Bone marrow (tissue), 2 donors: ENCODE measurements at places on chromosomes 3 and 15.

DNA sequence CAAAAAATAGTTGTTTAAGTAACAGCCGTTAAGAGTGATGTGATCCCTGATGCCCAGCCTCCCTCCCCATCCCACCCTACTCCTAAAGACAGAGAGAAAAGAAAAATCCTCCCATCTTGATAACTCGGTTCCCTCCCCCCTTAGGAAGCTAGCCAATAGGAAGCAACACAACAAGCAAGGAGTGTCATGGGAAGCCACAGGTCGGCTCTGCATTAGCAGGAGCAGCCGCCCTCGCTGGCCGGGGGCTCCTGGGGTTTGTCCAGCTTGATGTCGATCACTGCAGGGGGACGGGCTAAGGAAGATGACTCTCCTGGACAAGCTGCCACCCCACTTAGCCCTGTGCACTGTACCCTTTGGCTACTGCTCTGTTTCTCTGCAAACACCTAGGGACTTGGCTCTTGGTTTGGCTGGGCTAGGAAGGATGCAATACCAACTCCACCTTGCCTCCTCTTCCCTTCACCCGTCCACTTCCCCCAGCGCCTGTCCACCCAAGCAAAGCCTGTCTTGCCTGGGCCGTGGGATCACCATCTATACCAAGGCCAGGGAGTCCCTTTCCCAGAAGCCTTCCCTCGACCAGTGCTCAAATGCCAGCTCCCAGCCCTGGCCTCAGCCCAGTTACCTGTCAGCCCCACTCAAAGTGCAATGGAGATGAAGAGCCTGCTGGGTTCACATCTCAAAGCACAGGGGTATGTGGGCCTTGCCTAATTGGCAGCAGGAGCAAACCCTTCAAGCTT is 23.1 kb downstream of the SRPRB start:
- no peak for DNase-seq

- no peak for DNase-seq
These were observed 406.2 kb downstream of the RBMS3 start for GRCh38 chr3:29686889-29687592.

DNA sequence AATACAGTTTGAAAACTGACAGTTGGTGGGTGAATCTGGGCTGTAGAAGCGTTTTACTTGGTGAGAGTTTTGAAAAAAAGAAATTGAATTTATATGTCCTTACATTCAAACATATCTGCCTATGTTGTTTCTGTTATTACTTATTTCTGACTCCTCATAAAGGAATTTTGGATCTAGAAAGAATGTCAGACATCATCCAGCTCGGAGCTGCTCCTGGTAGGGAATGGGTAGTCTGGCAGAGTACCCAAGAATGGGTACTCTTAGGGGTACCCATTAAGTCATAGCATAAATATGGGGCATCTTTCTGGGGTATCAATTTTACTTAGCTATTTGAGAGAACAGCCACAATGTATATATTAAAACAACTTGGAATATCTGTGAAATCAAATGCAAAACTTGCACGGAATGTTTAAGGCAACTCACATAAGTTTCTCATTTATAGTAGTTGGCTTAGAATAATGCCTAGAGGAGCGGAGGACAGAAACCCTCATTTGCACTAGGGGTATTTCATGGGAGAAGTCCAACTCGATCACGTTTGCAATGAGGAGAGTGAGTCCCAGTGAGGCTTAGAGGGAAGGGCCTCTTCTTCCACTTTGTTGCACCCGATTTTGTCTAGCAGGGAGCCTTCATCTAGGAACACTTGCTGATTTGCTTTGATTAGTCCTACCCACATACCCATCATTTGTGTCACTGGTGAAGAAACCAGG is 2.4 kb upstream of the LARP6 start:
- DNase-seq, result no peak

- no peak for DNase-seq
These were observed 15.3 kb upstream of the CACNA1D start for GRCh38 chr3:53478921-53479664.

DNA sequence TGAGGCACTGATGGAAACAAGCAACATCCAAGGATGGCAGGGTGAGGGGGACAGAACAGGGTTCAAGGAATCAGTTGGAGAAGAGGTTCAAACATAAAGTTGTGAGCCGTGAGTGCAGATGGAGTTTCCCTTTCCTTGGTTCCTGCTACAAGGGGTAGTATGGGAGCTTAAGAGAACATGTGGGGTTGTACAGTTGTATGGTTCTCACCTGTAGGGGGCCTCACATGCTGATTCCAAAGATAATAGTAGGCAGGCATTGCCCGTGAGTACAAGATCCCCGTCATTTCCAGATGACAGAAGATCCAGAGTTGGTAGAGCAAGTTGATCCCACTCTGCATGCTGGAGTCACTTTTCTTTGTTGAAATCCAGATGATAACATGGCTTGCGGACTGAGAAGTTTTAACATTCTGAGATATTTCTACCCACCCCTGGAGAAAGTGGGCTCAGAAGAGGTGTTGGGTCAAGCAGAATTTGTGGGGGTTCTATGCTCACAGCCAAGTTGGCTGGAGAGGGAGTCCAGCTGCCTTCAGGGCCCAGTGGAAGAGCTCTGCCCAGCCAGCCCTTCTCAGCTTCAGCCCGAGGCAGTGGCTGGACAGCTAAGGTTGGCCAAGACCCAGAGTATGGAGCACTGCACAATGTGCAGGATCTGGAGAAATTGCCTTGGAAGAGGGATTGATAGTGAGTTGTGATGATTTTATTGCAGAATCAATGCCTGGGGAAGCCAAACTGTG is 141.8 kb downstream of the THSD4 start:
- DNase-seq, result no peak

GRCh38 chr15:89395996-89396395 is 61.4 kb upstream of the POLG start:
- peak; percentile 35 for DNase-seq

DNA sequence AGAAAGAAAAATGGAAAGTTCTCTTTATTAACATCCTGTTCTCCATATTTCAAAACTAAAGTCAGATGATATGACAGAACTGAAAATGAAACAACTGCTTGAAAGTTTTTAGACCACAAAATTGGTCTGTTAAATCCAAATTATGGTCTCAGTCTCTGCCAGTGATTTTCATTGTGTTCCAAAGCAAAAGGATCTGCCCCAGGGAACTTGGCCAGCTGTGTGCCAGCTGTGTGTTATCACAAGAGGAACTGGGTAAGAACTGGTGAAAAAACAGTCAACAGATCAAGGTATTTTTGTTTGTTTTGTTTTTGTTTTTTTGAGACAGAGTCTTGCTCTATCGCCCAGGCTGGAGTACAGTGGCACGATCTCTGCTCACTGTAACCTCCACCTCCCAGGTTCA is 323.3 kb downstream of the CTNNB1 start:
- no peak for DNase-seq

DNA sequence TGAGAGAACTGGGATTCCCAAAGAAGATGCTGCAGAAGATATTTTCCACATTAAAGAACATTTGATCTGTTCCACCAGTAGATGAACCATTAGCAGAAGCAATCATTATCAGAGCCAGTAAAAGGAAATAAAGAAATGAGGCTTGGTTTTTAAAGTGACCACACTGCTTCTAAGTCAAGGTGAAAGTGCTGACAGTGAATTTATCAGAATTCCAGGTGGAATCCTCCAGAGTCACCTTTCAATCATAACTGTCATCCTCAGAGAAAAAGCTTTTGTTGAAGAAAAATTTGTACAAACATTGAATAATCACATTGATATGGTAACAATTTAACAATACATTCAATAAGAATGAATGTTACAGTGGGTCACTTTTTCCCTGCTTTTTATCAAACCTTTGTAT is 99.8 kb downstream of the GREM1 start:
- DNase-seq, result no peak

DNA sequence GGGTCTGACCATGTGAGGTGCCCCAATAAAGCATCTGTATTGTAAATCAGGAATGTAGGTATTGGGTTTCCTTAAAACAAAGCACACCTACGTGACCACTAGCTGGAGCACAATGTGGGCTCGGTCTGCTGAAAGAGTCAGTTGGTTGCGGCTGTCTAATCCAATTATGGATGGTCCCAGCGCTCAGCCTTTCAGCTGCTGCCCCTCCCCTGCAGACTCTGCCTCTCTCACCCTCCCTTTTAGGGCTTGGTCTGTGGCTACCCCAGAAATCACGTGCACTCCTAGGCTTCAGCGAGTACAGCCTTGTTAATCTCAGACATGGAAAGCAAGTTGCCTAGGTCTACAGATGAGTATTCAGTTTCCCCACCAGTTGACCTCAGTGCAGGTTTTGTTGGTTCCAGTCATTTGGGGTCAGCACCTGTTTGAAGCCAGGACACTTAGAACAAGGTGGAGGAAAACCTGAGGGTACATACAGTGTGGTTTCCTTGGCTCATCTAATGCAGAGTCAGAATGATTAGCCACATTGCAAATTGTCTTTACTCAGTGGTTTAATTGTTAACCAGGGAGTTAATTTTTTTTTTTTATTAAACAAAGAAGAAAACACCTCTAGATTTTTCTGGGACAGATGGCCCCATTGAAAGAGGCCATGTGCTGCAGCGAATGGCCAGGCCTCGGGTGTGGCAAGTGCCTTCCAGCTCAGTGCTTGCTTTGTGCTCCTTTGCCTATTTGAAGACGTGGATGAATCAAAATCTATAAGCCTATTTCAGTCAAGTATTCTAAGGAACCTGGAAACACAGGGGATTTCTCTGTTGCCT is 137.7 kb downstream of the IGF1R start:
- no peak for DNase-seq
